ENCODE measurements at places on chromosomes 4 and X.

GRCh38 chr4:124318292-124318691 is 394.2 kb downstream of the ANKRD50 start:
- no peak for DNase-seq

GRCh38 chrX:68180579-68180978 is 252.7 kb downstream of the OPHN1 start:
- DNase-seq = no peak

- no peak for DNase-seq
These were observed 11.8 kb downstream of the CASP6 start for GRCh38 chr4:109691411-109691920.

GRCh38 chr4:167897116-167897515 is 195.2 kb upstream of the ANXA10 start:
- no peak for DNase-seq

DNA sequence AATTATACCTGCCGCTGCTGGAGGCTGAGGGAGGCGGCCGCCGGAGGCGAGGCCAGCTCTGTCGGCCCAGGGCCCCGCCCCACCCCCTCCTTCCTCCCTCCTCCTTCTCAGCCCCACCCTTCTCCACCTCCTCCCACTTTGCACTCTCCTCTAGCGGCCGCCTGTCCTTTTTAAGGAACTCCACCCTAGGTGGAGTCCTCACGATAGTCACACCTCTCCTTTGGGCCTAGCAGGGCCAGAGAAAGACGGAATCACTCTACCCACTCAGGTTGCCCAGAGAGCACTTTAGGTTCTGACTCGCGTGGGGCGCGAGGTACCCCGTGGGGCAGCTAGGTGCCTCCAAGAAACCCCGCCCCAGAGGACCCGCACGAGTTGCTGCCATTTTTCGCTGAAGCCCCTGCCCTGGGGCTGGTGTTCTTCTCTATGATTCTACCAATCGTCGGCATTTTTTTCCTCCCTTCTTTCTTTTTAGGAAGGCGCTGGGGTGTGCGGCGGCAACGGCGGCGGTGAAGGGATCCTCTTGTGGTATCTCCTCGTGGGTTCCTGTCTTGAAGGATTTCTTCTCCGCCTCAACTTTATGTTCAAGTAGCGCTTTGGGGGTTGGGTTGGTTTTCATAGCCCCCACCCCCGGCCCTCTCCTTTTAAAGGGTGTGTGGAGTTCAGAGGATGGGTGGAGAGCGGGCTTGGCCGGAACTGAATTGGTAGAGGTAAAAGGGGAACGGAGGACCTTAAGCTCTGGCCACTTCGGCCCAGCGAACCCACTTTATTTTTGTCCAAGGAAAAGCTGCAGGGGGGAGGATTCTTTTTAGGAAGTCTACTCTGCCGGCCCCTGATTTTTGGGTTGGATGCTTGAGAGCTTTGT is at the start of gene KLF8:
Gene KLF8 (plus strand): TSS at position 136 of the 862 bp plus-strand sequence. CDS start 979 bp downstream, outside the sequence.
- DNase-seq = peak; percentile 52

DNA sequence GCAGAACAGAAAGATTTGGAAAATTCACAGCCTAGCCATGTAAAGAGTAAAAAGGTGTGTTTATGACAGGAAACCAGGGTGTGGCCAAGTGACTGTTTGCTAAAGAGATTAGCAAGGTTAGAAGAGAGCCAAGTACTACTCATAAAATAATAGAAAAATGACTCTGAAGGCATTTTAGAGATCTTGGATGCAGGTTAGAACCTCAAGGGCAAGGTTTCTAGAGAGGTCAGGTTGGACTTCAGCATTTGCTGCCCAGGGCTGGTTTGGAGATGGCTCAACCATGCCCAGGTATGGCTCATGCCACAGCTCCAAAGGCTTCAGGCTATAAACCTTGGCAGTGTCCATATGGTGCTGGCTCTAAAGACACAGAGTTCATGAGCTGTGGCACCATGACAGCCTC is 40.6 kb upstream of the ADGRA3 start:
- no peak for DNase-seq

GRCh38 chr4:25981749-25982148 is 67.7 kb downstream of the SMIM20 start:
- DNase-seq = no peak

DNA sequence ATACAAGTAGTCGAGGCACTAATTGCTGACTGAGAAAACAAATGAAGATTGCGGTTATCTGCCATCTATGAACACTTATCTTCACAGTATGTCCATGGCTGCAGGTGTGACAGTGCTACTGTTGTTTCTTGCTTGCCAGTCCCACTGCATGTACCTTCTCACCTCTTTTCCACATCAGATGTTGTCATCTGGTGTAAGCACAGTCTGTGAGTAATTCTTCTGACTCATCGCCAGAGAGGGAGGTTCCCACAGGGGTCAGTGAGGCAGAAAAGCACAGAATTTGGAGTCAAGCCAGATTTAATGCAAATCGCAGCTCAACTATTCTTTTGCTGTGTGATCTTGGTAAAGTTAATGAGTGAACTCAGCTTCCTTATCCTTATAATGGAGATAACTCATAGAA is 144.4 kb downstream of the GLRA2 start:
- DNase-seq = no peak

DNA sequence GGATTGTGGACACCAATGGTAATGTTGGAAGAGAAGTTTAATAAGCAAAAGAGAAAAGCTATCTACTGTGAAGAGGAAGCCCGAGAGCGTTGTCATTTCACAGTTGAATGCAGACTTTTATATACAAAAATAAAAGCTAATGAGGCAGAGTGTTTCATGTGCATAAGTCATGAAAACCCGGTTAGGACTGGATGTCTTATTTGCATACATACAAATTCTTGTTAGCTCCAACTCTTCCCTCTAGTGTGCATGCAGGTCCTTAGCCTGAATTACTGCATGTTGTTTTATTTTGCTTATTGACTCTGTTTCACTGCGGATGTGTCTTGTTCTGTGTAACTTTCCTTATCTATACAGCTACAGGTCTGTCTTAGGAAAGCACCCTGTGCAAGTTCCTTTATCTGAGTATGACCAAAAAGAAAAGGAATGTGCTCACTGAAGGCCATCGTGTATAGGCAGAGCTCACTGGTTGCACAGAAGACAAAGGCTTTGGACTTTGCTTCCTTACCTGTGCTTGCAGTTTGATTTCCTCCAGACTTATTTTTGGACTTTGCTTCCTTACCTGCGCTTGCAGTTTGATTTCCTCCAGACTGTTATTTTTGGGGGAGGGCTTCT is 25.1 kb upstream of the UGT2B11 start:
- DNase-seq = no peak

DNA sequence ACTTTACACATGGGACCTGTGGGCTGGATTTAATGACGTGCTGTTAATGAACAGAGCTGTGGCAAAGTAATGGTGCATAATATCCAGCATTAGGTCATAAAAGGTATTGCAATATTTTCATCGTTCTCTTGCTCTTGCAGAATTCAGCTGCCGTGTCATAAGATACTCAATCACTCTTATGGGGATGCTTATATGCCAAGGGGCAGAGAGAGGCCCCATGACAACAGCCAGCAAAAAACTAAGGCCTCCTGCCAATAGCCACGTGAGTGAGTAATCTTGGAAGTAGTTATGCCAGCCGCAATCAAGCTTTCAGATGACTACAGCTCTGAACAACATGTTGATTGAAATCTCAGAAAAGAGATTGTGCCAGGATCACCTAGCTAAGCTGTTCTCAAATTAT is 616.9 kb downstream of the FSTL5 start:
- DNase-seq = no peak

DNA sequence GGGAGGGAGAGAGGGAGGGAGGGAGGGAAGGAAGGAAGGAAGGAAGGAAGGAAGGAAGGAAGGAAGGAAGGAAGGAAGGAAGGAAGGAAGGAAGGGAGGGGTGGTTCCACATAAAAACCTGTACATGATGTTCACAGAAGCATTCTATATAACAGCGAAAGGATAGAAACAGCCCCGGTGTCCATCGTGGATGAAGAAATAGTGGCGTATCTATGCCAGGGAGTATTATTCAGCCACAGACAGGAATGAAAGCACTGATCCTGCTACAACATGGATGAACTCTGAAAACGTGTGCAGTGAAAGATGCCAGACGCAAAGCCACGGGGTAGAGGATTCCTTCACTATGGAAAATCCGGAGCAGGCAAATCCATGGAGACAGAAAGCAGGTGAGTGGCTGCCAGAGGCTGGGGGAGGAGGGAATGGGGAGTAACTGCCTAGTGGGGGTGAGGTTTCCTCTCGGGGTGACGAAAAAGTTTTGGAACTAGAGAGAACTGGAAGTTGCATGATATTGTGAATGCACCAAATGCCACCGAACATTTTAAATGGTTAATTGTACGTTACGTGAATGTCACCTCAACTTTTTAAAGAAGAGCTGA is 92.2 kb downstream of the ABLIM2 start:
- no peak for DNase-seq

GRCh38 chr4:99622341-99622740 is 35.3 kb downstream of the C4orf54 start:
- no peak for DNase-seq

DNA sequence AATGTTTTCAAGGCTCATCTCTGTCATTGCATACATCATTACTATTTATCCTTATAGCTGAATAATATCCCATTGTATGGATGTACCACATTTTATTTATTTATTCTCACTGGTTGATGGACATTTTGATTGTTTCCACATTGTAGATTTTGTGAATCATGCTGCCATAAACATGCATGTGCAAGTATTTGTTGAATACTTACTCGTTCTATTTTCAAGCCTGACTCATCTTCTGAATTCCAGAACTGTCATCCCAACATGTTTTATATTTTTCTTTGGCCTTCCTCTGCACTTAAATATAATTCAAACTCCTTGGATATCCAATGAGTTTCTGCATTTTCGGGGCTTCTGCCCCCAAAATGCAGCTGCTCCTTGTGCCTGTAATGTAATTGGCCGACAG is 77.6 kb downstream of the MXRA5 start:
- no peak for DNase-seq

DNA sequence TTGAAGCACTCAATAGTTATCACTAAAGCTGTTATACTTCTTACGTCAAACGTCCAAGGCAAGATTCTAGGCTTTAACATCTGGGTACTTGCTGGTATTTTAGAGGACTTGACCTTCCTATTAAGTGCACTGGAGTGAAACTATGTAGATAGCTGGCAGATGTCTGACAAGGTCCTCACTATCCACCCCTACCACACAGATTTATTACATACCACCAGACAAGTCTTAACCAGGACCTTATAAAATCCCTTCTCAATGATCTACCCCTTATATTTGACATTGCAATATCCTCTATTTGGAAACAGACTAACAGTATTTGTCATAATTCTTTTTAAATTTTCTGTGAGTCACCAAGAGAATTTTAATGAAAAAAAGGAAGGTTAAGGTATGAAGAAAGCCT is 78.8 kb downstream of the PDGFC start:
- DNase-seq = no peak

- no peak for DNase-seq
These were observed 120.7 kb upstream of the PPARGC1A start for GRCh38 chr4:24010573-24010972.

DNA sequence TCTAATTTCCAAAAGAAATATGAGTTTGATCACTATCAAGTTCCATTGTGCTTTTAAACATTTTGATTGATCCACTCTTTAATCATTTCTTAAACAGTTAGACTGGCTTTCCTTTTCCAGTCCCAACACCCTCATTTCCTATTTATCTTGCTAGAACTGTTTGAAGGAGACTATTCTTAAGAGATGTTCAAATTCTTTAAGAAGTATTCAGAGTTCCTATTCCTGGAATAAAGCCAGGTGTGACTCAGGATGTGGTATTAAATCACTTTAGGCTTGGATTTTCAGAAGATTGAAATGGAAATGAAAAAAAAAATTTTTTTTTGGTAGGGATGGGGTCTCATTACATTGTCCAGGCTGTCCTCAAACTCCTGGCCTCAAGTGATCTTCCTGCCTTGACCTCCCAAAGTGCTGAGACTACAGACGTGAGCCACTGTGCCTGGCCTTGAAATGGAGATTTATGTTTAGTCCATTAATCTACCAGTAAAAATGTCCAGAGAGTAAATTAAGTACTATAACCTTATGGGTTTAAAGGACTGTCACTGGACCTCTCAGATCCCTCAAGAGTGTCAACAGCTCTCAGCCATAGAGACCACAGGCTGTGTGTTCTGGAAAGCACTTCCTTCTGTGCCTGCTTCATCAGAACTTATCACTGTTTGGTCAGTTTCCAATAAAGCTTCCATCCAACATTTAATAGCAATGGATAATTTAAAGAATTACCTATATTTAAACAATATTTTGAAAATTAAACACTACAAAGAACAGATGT is 90.7 kb downstream of the CDS1 start:
- DNase-seq = no peak

DNA sequence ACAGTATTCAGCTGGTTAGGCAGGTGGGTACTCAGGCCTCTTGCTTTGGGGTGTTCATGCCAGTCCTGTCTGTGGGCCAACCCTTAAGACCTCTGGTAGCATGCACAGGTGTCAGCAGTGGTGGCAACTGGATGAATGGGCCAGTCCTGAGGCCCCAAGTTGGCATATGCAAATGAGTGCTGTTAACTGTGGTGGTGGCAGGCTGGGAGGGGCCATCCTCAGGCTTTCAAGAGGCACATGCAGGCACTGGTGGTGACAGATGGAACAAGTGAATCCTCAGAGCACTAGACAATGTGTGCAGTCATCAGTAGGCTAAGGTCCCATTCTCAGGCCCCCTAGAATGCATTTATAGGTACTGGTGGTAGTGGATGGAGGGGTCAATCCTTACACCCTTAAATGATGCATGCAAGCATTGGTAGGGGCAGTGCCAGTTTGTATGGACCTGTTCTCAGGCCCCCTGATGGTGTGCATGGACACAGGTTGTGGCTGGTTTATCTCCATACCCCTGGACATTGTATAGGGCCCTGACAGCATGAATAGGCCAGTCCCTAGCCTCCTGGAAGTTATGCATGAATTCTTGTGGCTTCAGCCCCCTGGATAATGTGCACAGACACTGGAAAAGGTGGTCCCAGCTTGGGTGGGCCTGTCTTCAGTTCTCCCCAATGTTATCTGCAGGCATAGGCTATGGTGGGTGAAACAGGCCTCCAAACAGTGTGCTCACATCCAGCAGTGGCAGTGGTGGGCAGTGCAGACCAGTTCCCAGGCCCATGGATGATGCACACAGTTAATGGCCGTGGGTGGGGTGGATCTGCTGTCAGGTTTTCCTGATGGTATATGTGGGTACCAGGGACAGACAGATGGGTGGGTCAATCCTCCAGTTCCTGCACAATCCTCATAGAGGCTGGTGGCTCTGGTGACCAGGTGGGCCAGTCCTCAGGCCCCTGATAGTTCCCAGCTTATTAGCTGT is 24.7 kb downstream of the TECRL start:
- no peak for DNase-seq

- DNase-seq = no peak
These were observed 58.0 kb downstream of the AR start for GRCh38 chrX:67601771-67602170.

DNA sequence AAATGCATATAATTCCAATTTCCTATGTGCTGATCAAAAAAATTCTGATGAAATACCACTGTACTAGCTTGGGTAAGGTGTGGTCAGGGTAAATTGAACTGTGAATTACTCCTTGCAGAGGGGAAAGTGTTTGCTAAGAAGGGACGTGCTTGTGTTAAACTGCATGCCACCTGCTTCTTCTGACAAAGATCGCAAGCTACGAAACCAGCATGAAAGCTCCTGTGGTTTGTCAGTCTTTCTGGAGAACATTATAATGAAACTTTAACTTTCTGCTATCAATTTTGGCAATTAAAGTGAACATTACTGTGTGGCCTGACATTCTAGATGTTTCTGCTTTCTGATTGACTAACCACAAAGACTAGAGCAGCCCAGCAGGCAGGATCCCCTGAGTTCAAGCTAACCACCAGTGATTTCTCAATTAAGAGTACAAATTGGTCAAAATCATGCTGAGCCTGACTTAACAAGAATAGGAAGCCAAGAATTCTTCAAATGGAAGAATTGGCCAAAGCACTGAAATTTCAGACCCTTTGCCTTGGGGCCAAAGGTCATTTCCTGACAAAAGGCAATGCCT is 239.0 kb downstream of the SLITRK2 start:
- no peak for DNase-seq

Data from activated CD8-positive, alpha-beta memory T cell treated with anti-CD3 and anti-CD28 coated beads, Interleukin-2, amount 10 ng/mL, durations not matched to agents 7 days and 5 days (primary cell).